HEK293T (cell line): ENCODE measurements at places on chromosomes 12 and 14.
A peak's percentile ranks its signal among the peaks of the same experiment; 100 is the strongest.

DNA sequence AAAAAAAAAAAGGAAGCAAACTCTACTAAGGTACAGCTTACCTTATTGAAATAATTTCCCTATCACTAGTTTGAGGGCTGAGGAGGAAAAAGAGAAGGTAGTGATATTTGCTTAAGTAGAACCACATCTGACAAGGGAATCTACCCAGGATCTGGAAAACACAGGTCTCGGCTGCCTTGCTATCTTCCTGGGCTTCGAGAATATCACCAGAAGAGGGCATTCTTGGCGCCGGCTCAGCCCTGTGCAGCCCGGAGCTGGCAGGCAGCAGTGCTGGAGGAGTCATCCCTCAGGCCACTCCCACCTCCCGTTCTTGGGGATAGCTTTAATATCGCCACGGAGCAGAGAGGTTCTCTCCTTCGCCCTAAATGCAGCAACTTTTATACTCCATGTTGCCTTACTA lies 1181.2 kb downstream of the VRK1 start:
- peak; percentile 55 for DNase-seq

- no peak for DNase-seq
Observed at GRCh38 chr12:43336962-43337555, 214.9 kb downstream of the ADAMTS20 start.

DNA sequence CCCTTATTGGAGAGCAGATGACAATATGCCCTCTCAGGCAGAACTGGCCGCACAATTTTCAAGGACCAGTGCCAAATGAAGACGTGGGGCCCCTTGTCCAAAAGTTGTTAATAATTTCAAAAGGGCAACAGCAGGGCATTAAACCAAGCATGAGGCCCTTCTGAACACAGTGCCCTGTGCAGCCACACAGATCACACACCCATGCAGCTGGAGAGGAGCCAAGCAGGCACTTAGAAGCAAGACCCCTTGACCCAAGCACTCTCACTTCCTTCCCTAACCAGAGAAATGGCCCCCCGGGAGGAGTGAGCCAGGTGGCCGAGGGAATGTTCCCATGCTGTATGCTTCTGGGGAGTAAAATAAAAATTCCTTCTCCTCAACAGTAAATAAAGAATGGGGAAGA lies 114.0 kb upstream of the TMPO start:
- DNase-seq = no peak

DNA sequence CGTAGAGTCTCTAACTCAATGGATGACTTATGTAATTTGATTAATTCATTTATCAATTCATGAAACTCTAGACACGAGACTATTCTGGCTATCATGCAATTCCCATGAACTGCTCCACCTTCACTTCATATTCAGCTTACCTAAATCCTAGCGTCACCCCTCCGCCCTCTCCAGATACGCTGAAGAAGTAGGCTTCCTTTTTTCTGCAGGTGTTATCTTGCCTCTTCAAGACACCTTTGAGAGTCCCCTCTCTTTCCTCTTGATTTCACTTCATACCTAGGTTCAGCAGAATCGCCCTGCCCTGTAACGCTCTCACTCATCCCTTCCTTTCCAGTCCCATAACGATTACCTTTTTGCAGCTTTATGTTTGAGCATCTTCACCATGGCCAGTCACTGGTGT lies 4.0 kb upstream of the RNASE4 start:
- no peak for DNase-seq

DNA sequence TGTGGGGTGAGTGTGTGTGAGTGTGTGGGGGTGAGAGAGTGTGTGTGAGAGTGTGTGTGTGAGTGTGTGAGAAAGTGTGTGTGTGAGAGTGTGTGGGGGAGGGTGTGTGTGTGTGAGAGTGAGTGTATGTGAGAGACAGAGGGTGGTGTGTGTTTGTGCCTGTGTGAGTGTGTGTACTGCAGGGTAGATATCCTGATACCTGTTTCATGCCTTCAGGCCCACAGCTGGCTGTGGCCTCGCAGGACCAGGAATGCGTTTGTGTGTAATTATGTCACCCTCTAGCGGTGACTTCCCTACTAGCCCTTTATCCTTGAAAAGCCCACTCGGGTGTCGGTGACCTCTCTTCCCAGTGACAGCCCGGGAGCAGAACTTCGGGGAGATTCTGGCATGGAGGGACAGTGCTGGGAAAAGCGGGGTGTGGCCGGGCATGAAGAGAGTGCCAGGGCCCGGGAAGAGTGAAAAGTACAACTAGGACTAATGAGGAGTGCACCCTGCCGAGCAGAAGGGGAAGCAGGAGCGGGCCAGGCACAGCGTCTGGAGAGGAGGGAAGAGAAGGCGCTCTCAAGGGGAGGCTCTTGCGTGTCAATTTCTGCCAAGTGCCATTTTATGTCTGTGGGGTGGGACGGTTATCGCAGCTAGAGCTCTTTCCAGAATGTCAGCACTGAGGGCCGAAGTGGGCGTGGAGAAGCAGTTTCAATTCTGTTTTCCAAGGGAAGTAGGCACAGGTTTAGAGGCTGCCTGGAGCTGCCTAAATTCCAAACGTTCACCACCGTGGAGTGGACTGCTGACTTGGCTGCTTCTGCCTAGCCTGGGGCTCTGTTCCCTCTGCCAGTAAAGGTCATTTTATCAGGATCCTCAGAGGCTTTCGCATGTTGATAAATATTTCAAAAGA lies 11.0 kb upstream of the FBXL14 start:
- peak; percentile 79 for DNase-seq

GRCh38 chr12:105317942-105318621 lies 12.4 kb upstream of the C12orf75 start:
- no peak for DNase-seq

DNA sequence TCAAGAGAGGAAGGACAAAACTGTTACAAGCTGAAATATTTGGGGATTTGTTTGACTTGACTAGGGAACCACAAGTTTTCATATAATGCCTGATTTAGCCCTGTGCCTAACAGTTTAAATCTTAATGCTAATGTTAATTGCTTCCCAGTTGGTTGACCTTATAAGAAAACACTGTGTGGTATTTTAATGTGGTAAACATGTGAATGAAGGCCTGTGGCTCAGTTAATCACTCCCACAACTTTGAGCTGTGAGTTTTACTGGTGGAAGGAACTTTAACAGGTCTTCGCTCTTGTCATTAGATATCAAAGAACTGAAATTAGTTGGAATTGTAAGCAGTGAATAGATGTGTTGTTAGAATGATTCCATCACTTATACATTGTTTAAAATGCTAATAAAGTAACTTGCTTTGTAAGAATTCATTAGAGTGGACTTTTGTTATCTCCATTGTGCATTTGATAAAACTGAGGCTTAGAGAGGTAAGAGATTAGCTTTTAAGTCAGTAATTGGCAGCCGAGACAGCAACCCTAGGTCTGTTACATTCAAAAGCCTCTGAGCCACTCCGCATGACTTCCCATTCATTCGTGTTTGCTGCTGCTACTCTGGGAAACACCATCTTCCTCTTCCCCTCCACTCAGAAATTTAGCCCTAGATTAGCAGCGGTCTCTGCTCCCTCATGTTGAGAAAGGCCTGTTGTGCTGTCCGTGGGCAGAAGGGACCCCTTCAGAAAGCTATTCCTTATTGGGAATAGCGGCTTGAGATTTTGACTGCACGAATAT lies 1.0 kb upstream of the TBK1 start:
- peak; percentile 13 for DNase-seq

- no peak for DNase-seq
Observed at GRCh38 chr12:105239304-105239703, 3.3 kb upstream of the APPL2 start.

- no peak for DNase-seq
Observed at GRCh38 chr14:44847526-44848309, 114.0 kb downstream of the KLHL28 start.

GRCh38 chr14:62914873-62915272 lies 130.4 kb downstream of the KCNH5 start:
- DNase-seq = no peak

DNA sequence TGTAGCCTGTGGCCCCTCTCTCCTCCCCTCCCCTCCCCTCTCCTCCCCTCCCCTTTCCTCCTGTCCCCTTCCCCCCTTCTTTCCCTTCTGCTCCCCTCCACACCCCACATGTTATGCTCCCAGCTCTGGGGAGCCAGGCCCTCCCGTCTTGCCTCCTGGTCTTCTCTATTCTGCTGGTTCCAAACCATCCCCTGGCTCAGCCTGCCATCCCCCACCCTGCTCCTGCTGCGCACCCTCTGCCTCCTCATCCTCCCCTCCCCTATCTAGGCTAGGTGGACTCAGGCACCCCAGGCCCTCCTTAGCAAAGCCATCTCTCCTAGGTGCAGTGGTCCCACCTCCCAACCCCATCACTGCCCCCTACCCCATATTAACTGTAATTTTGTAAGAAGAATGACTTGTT lies 99.5 kb downstream of the CALM1 start:
- no peak for DNase-seq
